Osteoblast (primary cell): ENCODE measurements at places on chromosomes 4 and X. TPM values are rescaled to one million over a fixed set of nuclear protein-coding genes. Genes with fewer than 3 reads are reported as not detected.

Gene CLDN22
- total RNA-seq = not detected in 2 replicates

Gene HPGDS
- not detected in 2 replicates for total RNA-seq

Gene NXF2B
- total RNA-seq = not detected in 2 replicates

Gene GYPE
- total RNA-seq = under 0.01 and 0.29 TPM in 2 replicates

Gene BTC
- 0.29 and 0.36 TPM in 2 replicates for total RNA-seq

Gene GSPT2
- 6.5 and 7.2 TPM in 2 replicates for total RNA-seq

Gene PRAF2
- 12.3 and 15.6 TPM in 2 replicates for total RNA-seq

Gene FHDC1
- total RNA-seq = 0.29 and 0.36 TPM in 2 replicates

Gene VCX
- total RNA-seq = not detected in 2 replicates

Gene CYBB
- total RNA-seq = 0.29 and 1.4 TPM in 2 replicates

Gene SPANXC
- not detected in 2 replicates for total RNA-seq

Gene TBC1D8B
- total RNA-seq = 12.3 and 14.7 TPM in 2 replicates
